ENCODE measurements at places on chromosomes 2 and 18.

DNA sequence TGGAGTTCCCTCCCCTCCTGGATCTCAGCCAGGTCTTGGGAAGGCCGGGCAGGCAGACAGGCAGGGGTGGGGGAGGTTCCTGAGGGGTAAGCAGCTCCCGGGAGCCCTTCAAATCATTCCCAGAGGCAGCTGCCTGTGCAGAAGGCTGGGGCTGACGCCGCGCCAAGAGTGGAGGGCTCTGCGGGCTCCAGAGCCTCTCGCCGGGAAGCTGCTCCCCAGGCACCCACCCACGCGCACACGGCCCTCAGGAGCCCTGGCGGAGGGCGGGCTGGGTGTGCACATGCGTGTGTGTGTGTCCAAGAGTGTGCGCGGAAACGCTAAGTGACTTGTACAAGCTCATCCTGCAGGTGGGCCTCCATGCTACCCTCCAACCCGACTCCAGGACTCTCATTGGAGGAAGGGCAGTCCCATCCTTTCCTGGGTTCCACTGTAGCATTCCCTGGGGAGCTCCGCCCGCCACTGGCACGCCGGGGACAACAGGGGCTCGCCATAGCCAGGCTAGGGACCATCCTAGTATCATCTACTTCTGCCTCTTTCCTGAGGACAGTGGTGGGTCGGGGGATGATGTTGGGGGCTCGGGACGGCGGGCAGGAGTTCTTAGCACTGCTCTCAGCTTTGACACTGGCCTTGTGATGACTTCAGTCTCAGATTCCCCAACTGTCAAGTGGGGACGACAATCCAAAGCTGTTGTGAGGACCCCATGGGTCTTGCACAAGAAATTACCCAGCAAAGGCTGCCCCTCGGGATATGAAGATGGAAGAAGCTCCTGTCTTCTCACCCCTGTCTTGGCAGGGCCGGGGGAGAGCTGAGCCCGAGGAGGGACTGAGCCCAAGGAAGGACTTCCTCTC is 50.3 kb downstream of the INHBB start:
- DNase-seq, result no peak

GRCh38 chr2:101124643-101125366 is 26.4 kb downstream of the TBC1D8 start:
- DNase-seq, result peak; percentile 97

DNA sequence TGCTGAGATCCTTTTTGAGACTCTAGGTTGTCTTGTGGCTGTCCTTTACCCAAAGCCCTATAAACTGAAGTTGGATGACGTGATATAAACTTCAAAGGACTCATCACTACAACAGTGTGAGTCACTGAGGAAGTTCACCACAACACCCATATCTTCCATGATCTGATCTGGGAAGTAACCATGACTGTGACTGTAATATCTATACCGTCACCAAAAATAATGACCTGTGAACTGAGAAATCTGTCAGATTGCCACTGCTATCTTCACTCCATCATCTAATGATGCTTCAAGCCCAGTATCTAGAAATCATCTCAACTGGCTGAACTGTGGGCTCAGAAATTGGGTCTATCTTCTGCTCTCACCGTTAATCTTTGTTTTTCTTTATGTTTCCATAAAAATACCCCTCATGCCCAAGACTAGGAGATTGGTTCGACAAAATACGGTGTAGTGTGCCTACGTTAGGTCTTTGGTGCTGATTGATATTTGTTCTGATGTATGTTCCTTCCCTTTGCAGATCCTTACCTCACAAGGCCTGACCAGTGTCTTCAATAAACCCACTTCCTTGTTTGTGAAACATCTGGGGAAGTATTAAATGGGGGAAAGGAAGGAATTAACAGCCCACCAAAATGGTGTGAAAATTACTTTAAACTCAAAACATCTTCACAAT is 78.2 kb downstream of the MYL12B start:
- no peak for DNase-seq

DNA sequence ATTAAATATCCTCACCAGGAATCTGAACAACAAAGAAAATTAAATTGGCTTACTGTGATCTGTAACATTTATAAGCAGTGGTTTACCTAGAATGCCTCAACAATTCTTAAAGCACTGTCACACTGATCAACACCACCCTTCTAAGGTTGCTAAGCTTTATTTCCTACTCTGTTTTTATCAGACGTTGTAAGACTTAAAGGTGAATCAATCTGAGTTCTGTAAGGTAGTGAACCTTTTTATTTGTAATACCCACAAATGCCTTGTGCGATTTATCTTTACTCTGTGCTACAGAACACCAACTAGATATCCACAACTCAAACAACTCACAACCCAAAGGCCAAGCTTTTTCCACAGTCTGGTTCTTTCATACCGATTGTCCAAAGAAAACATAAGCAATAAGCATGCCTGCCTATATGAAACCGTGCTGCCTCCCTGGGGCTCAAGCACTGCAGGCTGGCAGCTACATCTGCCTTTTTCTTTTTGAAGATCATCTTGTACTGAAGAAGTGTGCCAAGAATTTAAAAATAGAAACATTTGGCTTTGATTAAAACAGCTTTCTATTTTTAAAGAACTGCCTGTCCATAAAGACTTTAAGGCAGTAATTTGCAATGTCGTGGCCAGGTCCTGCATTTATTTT is 490.7 kb downstream of the NUP35 start:
- DNase-seq, result no peak

- DNase-seq, result no peak
Observed at GRCh38 chr18:39872651-39873050, 2082.4 kb upstream of the PIK3C3 start.

- DNase-seq, result no peak
Observed at GRCh38 chr2:68776124-68776523, 41.5 kb downstream of the ARHGAP25 start.

DNA sequence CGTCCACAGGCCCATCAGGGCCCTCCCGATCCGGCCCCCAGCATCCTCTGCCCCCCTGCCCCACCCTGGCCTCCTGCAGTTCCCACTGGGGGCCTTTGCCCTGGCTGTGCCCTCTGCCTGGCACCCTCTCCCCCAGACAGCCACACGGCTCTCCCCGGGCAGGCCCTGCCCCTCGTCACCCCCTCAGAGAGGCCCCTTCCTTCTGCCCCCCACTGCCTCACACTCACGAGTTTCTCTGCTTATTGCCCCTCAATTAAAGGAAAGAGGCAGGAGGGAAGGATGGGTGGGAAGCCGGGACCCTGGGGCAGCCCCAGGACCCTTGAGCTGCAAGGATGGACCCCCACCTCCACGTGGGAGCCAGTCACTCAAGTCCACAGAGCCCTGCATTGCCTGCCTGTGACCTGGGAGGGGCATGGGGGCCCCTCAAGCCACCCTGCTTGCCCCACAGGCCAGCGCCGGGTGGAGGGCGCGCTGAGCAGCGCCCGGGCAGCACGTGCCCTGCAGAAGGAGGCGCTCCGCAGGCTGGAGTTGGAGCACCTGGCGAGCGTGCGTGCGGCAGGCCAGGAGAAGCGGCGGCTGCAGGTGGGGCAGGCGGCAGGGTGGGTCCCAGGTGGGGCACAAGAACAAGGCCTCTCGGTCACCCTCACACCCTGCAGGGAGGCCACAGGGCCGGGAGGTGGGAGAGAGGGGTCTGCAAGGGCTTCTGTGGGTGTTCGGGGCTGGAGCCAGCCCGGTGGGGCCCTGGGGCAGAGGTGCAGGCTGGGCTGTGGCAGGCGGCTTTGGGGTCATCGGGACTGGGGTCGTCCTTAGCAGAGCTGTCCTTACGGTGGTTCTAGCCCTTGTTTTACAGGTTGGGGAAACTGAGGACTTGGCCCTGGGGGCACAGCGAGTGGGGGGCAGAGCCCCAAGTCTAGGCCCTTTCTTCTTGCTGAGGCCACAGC is 30.5 kb upstream of the SNED1 start:
- DNase-seq, result no peak

DNA sequence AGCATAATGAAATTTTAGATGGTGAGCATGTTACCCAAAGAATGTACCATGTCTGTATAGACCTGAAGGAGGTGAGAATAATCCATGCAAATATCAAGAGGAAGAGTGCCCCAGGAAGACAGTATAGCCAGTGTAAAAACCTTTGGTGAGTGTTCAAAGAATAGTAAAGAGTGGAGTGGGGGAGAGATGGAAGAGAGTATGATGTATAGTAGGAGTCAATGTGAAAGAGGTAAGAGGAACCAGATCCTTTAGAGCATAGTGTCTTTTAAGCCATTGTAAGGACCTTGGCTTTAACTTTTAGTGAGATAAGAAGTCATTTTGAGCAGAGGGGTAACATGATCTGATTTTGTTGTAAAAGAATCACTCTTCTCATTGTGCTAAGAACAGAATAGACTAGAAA is 1052.3 kb upstream of the ZEB2 start:
- no peak for DNase-seq

All from SW 1271 (cell line).